ENCODE measurements at places on chromosomes 3 and 15.

DNA sequence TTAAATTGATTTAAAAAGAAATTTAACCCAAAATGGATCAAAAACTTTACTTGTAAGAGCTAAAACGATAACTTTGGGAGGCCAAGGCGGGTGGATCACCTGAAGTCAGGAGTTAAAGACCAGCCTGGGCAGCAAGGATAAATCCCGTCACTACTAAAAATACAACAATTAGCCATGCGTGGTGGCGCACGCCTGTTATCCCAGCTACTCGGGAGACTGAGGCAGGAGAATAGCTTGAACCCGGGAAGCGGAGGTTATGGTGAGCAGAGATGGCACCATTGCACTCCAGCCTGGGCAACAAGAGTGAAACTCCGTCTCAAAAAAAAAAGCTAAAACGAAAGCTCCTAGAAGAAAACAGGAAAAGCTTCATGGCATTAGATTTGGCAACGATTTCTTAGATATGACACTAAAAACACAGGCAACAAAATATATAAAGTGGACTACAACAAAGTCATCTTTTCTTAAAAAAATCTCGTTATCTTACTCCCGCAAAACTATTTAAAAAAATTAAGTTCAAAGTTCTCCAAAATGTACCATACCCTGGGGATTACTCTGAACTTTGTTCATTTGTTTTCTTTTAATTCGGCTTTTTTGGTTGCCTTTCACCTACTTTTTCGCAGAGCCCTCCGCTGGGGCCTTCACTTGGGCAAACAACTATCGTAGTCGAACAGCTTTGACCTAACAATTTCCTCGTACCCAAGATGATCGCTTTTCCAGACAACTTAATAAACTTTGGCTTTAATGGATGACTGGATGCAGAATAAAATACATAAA is 2.9 kb downstream of the HDDC3 start:
- no peak for DNase-seq

GRCh38 chr3:89947337-89947954 is 840.0 kb downstream of the EPHA3 start:
- no peak for DNase-seq

GRCh38 chr3:48433472-48434118 is 3.7 kb upstream of the PLXNB1 start:
- no peak for DNase-seq

- no peak for DNase-seq
These were observed 31.5 kb upstream of the XXYLT1 start for GRCh38 chr3:195302431-195302830.

- no peak for DNase-seq
These were observed 211.6 kb upstream of the NR2E3 start for GRCh38 chr15:71598741-71599140.

DNA sequence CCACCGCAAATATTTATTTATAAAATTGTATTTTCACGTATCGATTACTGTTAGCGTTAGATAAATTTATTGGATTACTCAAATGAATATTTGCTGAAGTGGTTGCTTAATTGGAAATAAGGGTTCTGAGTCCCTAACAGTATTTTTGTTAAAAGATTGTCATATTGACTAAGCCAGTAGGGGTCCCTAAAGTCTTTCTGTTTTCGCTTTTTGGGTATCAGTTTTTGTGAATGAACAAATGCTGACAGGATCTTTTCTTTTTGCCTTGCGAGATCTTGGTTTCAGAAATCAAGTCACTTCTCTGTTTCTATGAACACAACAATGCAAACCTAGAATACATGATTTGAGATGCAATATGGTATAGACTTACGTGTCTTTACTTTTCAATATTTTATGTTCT is 7.1 kb downstream of the RAD51 start:
- DNase-seq = no peak

- DNase-seq = no peak
These were observed 50.6 kb upstream of the TBC1D23 start for GRCh38 chr3:100209948-100210771.

GRCh38 chr15:65374821-65375401 is 2.9 kb downstream of the IGDCC3 start:
- DNase-seq = no peak

DNA sequence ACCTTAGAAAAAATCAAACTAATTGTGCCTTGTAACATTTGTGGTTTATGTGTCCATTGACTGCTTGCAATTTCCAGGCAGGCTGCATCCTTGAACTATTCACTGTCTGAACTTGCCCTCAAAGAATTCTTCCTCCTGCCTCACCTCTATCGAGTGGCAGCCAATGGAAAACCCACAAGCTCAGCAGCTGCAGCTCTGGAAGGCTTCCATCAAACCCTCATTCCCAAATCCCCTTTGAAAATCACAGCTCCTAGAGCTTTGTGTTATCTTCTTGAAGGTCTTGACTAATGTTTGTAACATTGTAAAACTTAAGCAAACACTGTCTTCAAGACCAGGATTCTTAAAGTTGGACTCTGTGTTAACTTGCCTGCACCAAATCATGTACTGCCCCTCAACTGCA is 81.1 kb downstream of the FILIP1L start:
- no peak for DNase-seq

GRCh38 chr3:53361852-53362251 is 14.5 kb upstream of the DCP1A start:
- DNase-seq = no peak

- no peak for DNase-seq
These were observed 64.8 kb upstream of the TMEM108 start for GRCh38 chr3:132973441-132973840.

- peak; percentile 50 for DNase-seq
These were observed 446.6 kb upstream of the BCHE start for GRCh38 chr3:166283840-166284239.

DNA sequence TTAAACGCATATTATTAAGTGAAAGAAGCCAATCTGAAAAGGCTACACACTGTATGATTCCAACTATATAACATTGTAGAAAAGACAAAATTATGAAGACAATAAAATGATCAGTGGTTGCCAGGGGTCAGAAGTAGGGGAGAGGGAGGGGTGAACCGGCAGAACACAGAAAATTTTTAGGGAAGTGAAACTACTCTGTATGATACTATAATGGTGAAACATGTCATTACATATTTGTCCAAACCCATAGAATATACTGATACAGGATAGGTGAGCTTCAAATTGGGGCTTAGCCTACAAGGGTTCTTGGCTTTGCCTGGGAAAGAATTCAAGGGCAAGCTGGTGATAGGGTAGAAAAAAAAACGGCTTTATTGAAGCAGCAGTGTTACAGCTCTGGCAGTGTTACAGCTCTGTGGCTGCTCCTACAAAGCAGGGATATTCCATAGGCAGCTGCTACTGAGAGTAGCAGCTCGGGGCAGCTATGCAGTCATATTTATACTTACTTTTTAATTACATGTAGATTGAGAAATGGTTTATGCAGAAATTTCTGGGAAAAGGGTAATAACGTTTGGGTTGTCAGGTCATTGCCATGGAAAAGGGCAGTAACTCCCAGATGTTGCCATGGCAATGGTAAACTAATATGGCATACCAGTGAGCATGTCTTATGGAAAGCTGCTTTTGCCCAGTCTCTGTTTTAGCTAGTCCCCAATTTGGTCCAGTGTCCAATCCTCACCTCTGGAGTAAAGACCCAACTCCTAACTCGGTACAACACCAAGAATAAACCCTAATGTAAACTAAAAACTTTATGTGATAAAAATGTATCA is 125.1 kb upstream of the SLC25A36 start:
- DNase-seq = no peak

Data from kidney epithelial cell (primary cell).